Ureter (tissue), 1 donor: ENCODE measurements at places on chromosomes 2 and 18. TPM values are rescaled to one million over a fixed set of nuclear protein-coding genes. Genes with fewer than 3 reads are reported as not detected.

- DNase-seq = no peak
Observed at GRCh38 chr2:170481201-170481600, 233.9 kb upstream of the SP5 start.

RTP5 gene
- total RNA-seq = 0.21 TPM

DNA sequence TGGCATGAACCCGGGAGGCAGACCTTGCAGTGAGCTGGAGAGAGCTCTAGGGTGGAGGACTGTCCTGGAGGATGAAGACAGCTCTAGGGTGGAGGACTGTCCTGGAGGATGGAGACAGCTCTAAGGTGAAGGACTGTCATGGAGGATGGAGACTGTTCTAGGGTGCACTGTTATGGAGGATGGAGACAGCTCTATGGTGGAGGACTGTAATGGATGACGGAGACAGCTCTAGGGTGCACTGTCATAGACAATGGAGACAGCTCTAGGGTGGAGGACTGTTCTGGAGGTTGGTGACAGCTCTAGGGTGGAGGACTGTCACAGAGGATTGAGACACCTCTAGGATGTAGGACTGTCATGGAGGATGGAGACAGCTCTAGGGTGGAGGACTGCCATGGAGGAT lies 21.1 kb upstream of the KCNG2 start:
- no peak for DNase-seq

DNA sequence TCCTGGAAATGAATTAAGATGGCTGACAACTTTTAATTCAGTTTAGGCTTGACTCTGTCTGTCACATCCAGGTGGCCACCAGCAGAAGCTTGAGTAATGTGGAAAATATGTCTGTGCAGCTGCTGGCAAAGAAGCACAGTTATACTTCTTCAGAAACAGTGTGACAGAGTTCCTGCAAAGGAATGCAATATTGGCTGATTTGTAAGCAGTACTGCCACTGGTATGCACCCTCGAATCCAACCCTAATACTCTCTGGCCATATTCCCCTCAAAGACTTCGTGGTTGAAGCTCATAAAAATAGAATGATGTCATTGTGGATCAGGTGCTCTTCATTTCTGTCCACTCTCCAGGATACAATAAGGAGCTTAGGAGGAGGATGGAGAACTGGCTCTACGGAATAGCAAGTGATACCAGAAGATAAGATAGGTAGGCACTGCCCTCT lies 86.2 kb downstream of the METTL8 start:
- DNase-seq = no peak
